ENCODE measurements at places on chromosomes 4 and X.

DNA sequence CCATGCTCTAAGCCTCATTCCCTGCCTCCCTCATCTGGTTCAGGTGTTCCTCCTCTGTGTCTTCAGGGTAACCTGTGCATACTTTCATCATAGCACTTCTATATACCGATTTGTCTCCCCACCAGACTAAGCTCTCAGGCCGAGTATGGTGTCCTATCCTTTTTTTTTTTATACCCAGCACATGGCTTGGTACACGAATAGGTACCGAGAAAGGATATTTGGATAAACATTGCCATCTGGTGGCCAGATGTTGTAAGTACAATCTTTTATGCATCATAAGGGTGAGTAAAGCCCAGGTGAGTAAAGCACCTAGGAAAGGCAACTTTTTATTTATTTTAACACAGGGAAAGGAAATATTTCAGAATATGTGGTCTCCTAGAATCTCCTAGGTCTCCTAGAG, 68.4 kb downstream of the MID2 start:
- no peak for DNase-seq

DNA sequence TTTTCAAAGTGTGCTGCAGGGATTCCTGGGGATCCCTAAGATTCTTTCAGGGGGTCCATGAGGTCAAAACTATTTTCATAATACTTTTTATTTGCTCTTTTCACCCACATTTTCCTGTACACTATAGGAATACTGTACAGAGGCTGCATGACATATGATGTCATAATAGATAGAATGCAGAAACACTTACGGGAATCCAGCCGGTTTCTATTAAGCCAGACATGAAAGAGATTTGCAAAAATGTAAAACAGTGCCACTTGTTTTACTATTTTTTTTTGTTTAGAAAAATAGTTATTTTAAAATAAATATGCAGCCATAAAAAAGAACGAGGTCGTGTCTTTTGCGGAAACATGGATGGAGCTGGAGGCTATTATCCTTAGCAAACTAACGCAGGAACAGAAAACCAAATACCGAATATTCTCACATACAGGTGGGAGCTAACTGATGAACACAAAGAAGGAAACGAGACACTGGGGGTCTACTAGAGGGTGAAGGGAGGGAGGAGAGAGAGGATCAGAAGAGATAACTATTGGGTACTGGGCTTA, 5.0 kb downstream of the ZFX start:
- DNase-seq: no peak

DNA sequence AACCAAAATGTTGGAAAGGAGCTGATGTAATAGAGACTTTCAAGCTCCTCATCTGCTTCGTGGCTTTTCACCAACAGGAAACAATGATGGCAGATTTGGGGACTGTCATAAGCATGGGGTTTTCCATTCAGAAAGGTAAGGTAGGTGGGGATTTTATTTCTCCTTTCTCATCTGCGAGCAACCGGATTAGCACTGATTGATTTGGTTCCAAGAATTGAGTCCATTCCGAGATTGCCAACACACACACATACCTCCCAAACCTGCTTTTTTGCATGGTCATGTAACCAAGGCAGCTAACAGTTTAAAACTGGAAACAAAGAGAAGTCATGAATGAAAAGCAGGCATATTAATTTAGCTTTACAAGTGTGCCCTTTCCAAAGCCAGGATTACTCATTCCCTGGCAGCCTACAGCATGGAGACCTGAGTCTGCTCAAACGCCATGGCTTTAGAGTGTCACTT, 63.0 kb upstream of the LNX1 start:
- DNase-seq: no peak

GRCh38 chr4:82989575-82990429, 20.8 kb downstream of the LIN54 start:
- DNase-seq: no peak

GRCh38 chr4:110527156-110527555, 51.2 kb downstream of the ENPEP start:
- no peak for DNase-seq

DNA sequence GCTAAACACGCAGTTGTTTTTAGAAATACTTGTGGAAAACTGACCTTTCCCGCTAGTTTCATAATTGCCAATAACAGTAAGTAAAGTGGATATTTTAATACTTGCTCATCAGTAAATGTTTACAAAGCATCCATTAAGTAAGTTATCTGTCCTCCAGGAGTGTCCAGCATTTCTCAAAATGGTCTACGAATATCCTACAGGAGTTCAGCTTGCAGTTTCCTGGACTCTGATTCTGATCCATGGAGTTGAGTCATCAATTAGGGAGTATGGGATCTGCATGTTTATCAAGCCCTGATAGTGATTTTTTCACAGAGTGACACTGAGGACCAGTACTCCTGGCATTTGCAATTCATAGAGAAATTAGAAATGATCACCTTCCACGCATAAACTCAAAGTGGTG, 325.2 kb upstream of the AADAT start:
- DNase-seq: no peak

DNA sequence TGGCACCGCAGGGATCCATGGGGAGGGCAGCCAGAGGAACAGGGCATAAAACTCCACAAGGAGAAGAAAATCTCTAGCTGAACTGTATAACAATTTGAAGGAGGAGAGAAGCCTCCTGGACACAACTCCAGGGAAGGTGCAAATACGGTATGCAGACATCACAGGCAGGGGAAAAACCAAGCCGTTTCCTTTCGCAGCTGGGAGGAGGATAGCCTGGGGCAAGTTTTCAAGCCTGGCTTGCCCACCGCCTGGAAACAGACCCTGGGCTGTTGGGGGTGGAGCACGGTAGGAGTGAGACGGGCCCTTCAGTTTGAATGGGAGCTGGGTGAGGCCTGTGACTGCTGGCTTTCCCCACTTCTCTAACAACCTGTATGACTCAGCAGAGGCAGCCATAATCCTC, 43.4 kb upstream of the TAF9B start:
- no peak for DNase-seq

- no peak for DNase-seq
Observed at GRCh38 chr4:16387448-16387847, 161.2 kb upstream of the TAPT1 start.

- DNase-seq: no peak
Observed at GRCh38 chrX:132030264-132030663, 7.2 kb downstream of the STK26 start.

DNA sequence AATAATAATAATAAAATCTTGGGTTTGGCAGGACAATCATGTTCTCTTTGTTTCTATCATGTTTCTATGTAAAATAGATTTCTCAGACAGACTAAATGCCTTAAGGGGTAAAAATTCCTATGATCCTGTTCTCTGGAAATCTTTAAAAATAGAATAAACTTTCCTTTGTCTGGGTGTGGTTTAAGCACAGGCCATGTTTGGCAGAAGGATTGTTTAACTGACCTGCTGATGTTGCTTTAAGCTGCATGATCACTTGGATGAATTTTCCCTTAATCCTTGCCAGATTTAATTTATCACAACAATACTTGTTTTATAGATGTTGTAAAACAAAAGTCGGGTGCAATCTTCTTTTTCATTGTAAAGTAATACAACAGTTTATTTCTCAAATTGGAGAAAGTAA, 341.7 kb upstream of the FAT1 start:
- DNase-seq: no peak

Measured in stimulated activated CD4-positive, alpha-beta T cell treated with anti-CD3 and anti-CD28 coated beads, Interleukin-12 subunit alpha, Interleukin-12 subunit beta, amount 100 ng/mL, for 4 hours (primary cell).